Endodermal cell (in vitro differentiated cells): ENCODE measurements at places on chromosomes 2 and 18. TPM values are rescaled to one million over a fixed set of nuclear protein-coding genes. Genes with fewer than 3 reads are reported as not detected.
A peak's percentile ranks its signal among the peaks of the same experiment; 100 is the strongest.

IL36A gene
- total RNA-seq, result not detected in 3 replicates

DNA sequence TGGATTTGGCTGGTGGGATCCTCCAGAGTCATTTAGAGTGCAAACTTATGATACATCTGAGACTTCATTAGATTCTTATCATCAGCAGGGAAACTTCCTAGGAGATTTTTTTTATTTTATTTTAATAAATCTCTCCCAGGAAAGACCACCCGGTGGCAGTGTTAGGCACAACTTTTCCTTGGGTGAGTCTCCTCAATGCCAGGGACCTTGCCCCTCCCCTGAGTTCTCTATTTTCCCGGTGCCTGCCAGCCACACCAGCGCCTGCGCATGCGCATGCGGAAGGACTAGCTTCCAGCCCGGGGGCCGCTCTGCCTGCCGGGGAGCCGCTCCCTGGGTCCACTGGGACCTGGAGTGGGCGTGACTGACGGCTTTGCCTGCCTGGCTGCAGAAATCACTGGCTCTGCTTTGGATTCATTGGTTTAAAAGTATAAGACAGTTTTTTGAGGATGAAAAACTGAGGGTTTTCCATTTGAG, 86.6 kb downstream of the TMEM182 start:
- H3K4me1 ChIP-seq, result no peaks in the 10 kb centered on the region
- no peaks in the 10 kb centered on the region for H3K36me3 ChIP-seq
- peak overlapping the region; percentile 63 for H3K4me3 ChIP-seq
- no peak overlapping the region for H3K27ac ChIP-seq

- DNase-seq, result no peak
- no peak overlapping the region for H3K4me3 ChIP-seq
- H3K4me1 ChIP-seq, result no peaks in the 10 kb centered on the region
- no peak overlapping the region for H3K27ac ChIP-seq
- no peaks in the 10 kb centered on the region for H3K36me3 ChIP-seq
- H3K27me3 ChIP-seq, result peaks cover 36% of the 10 kb centered on the region
These were observed 2.6 kb upstream of the RFX8 start for GRCh38 chr2:101477556-101477955.

DNA sequence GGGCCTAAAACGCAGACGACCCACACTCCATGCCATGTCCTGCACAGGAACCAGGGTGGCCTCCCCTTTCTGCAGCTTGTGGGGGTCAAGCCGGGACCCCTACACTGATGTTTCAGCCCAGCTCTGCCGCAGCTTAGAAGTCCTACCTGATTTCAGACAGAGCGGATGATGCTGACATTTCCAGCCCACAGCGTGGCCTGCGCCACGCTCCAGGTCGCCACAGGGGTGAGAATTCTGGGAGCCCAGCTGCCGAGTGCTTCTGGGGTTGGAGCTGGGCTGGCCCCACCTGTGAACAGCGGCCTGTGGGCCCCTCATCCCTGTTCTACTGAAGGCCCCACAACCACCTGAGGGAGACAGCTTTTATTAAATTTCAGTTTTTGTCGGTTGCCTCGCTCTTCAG, 77.2 kb downstream of the NFATC1 start:
- peaks cover 3% of the 10 kb centered on the region for H3K36me3 ChIP-seq
- no peak for DNase-seq
- no peak overlapping the region for H3K27ac ChIP-seq
- H3K4me1 ChIP-seq, result no peaks in the 10 kb centered on the region
- no peaks in the 10 kb centered on the region for H3K27me3 ChIP-seq

- H3K36me3 ChIP-seq, result no peaks in the 10 kb centered on the region
- no peak overlapping the region for H3K4me3 ChIP-seq
- H3K27me3 ChIP-seq, result no peaks in the 10 kb centered on the region
These were observed 150.0 kb upstream of the ALKAL2 start for GRCh38 chr2:437756-438393.

CACNB4 gene
- total RNA-seq, result 0.93 to 15.1 TPM (median 0.99 TPM) in 3 replicates

ALKAL2 gene
- 0.53 to 1.2 TPM (median 0.53 TPM) in 3 replicates for total RNA-seq

EMX1 gene
- 0.35 TPM in 1 of 3 replicates, not detected in the others for total RNA-seq

ALK gene
- total RNA-seq, result 0.13 to 0.36 TPM (median 0.35 TPM) in 3 replicates

DNA sequence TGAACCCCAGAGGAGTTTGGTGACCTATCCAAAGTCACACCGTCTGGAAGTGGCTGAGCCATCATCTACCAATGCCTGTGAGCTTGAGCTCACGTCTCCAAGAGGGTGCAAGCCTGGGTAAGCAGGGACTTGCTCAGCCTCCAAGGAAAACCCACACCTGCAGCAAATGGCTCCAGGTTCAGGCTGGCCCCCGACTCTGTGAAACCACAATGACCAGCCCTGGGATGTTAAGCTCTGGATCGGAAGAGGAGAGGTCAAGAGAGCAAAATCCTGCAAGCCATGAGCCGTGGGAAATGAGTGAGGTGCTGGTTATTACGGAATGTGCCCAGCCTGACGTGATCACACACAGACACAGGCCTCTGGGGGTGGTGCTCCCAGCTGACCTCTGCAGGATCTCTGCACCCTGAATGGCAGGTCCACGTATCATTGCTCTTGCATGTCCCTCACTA, 94.1 kb upstream of the OTOS start:
- H3K4me1 ChIP-seq, result no peaks in the 10 kb centered on the region
- H3K4me3 ChIP-seq, result no peak overlapping the region
- H3K27ac ChIP-seq, result no peak overlapping the region

GRCh38 chr18:72336786-72337185, 207.4 kb downstream of the CBLN2 start:
- H3K4me3 ChIP-seq, result no peak overlapping the region
- no peaks in the 10 kb centered on the region for H3K36me3 ChIP-seq
- no peaks in the 10 kb centered on the region for H3K27me3 ChIP-seq

GRCh38 chr2:102063941-102064678, 72.3 kb downstream of the IL1R2 start:
- H3K27ac ChIP-seq, result no peak overlapping the region
- H3K27me3 ChIP-seq, result no peaks in the 10 kb centered on the region
- no peaks in the 10 kb centered on the region for H3K4me1 ChIP-seq
- no peaks in the 10 kb centered on the region for H3K36me3 ChIP-seq
- no peak overlapping the region for H3K4me3 ChIP-seq

- H3K4me1 ChIP-seq, result no peaks in the 10 kb centered on the region
- no peak for DNase-seq
- H3K27ac ChIP-seq, result no peak overlapping the region
These were observed 81.0 kb downstream of the NDUFA10 start for GRCh38 chr2:239943991-239944631.

DNA sequence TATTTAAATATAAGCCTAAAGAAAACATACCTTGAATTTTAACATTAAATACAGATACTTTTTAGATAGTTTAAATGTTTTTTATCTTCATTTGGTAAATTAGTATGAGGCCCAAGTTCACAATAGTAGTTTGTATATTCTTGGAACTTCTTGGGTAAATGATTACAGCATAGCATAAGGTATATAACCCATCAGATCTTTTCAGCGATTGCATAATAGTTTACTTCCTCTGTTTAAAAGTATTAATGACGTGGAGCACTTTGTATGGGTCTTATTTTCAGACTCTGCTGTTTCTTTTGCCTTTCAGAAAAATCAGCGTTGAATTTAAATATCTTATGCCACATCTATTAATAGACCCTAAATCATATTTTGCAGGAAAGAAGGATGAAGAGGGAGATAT, 60.2 kb downstream of the CHRNA1 start:
- DNase-seq, result no peak
- H3K4me1 ChIP-seq, result no peaks in the 10 kb centered on the region
- H3K4me3 ChIP-seq, result no peak overlapping the region
- H3K27me3 ChIP-seq, result no peaks in the 10 kb centered on the region

GRCh38 chr2:190787743-190788235, 92.8 kb upstream of the GLS start:
- H3K27ac ChIP-seq, result no peak overlapping the region
- no peaks in the 10 kb centered on the region for H3K36me3 ChIP-seq
- H3K4me3 ChIP-seq, result no peak overlapping the region
- DNase-seq, result no peak
- no peaks in the 10 kb centered on the region for H3K27me3 ChIP-seq

DNA sequence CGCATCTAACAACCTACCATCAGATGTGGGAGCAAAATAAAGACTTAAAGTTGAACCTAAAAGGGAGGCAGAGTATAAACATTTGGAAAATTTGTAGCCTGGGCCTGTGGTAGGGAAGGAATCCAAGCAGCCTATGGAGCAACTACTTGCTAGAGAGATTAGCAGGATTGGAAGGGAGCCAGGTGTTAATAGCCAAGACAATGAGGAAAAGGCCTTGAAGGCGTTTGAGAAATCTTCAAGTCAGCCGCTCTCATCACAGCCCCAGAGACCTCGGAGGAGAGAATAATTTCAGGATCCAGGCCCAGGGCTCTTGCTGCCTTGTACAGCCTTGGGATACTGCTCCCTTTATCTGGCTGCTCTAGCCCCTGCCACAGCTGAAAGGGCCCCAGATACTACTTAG, 219.7 kb downstream of the THSD7B start:
- H3K27me3 ChIP-seq, result no peaks in the 10 kb centered on the region
- H3K4me3 ChIP-seq, result no peak overlapping the region
- DNase-seq, result peak; percentile 56
- no peak overlapping the region for H3K27ac ChIP-seq
- peaks cover 4% of the 10 kb centered on the region for H3K4me1 ChIP-seq

DNA sequence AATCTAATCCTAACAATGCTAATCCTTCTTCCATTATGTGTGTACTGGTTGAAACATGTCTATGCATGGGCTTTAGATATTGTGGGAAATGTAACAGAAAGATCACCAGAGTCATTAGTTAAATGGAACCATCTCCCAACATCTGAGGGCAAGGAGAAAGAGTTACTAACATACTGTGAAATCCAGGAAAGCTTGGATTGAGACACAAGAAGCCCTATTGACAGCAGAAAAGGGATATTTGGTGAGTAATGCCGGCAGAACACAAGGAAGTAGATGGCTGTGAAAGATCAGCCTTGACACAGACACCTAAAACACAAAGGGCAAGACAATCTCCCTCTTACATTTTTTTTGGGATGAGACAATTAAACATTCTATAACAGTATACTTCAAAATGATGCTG, 28.5 kb upstream of the LAMA1 start:
- no peak for DNase-seq
- no peaks in the 10 kb centered on the region for H3K36me3 ChIP-seq
- peaks cover 7% of the 10 kb centered on the region for H3K4me1 ChIP-seq
- H3K27ac ChIP-seq, result no peak overlapping the region

GRCh38 chr2:228731517-228731916, 539.6 kb downstream of the PID1 start:
- no peak overlapping the region for H3K27ac ChIP-seq
- no peaks in the 10 kb centered on the region for H3K27me3 ChIP-seq
- no peak for DNase-seq
- peaks cover 3% of the 10 kb centered on the region for H3K4me1 ChIP-seq
- no peaks in the 10 kb centered on the region for H3K36me3 ChIP-seq
- no peak overlapping the region for H3K4me3 ChIP-seq

DNA sequence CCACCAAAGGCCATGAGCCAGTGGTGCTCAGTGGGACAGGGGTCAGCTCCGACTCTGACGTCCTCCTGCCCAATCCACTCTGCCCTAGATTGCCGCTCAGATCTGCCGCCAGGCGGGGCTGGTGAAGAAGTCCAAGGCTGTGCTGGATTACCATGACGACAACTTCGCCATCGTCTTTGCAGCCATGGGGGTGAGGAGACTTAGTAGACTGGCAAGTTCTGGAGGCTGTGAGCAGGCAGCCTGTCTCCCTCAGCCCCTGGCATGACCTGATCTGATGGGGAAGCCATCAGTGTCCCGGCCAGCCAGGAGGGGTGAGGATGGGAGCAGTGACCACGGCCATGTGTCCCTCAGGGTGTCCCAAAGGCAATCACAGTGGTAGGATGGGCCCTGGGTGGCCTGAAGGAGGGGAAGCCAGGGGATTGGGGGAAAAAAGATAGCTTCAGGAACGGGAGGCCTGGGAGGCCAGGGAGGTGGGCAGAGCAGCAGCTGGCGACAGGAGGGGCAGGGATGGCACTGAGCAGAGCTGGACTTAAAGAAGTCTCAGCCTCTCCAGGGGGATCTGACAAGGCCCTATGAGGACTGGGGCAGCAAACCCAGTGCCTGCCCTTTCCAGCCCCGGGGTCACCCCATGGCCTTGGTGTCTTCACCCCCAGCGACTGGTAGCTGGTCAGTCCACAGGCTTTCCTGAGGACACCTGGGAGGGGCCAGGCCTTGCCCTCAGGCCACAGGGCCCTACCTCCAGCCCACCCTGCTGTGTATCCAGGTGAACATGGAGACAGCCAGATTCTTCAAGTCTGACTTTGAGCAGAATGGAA, 17.4 kb upstream of the ANKRD53 start:
- H3K27me3 ChIP-seq, result peaks cover 50% of the 10 kb centered on the region
- no peak overlapping the region for H3K27ac ChIP-seq

DNA sequence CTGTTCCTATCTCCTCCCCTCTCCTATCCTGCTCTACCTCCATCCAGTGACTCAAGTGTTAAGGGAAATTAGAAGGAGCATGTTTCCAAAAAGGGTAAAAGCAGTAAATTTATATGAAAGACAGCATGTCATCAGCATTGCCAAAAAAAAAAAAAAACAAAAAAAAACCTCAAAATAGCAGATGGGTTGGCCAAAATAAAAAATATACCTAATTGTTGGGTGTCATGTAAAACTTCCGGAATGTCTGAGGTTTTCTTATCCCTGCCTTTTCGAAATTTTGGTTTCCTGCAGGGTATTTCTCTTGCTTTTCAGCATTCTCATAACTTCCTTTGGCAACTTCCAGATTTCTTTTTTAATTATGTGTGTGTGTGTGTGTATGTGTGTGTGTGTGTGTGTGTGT, 241.6 kb upstream of the FN1 start:
- H3K36me3 ChIP-seq, result no peaks in the 10 kb centered on the region
- H3K27ac ChIP-seq, result no peak overlapping the region
- no peak overlapping the region for H3K4me3 ChIP-seq
- H3K4me1 ChIP-seq, result no peaks in the 10 kb centered on the region

- H3K27me3 ChIP-seq, result no peaks in the 10 kb centered on the region
- no peak overlapping the region for H3K4me3 ChIP-seq
- peaks cover 18% of the 10 kb centered on the region for H3K4me1 ChIP-seq
- no peaks in the 10 kb centered on the region for H3K36me3 ChIP-seq
- peak; percentile 84 for DNase-seq
- H3K27ac ChIP-seq, result peak overlapping the region; percentile 33
These were observed 78.3 kb upstream of the FZD5 start for GRCh38 chr2:207847807-207848544.

DNA sequence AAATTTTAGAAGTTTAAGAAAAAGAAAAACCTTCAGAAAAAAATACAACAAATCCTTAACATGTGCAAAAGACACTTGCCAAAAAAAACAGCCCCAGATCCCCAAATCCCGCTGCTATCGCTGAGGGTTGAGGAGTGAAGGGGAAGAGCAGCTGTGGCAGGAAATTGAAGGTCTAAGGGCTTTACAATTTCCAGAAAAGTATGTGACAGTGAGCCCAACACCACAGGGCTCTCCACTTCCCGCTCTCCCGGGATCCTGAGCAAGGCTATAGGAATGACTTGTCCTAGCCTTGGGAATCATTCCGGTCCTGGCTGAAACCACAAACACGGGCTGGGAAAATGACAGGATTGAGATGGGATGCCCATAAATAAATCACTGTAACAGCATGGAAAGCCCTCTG, 191.4 kb downstream of the TMEM163 start:
- H3K27me3 ChIP-seq, result no peaks in the 10 kb centered on the region
- no peaks in the 10 kb centered on the region for H3K36me3 ChIP-seq
- no peak for DNase-seq
- H3K4me1 ChIP-seq, result no peaks in the 10 kb centered on the region

SF3B6 gene
- total RNA-seq, result 111 to 131 TPM (median 120 TPM) in 3 replicates

GRCh38 chr2:241052677-241053360, 49.3 kb downstream of the MTERF4 start:
- H3K27me3 ChIP-seq, result peaks cover 14% of the 10 kb centered on the region
- peak; percentile 43 for DNase-seq
- no peaks in the 10 kb centered on the region for H3K4me1 ChIP-seq
- no peak overlapping the region for H3K27ac ChIP-seq
- H3K36me3 ChIP-seq, result no peaks in the 10 kb centered on the region
